Astrocyte (in vitro differentiated cells and primary cell): ENCODE measurements at places on chromosomes 2 and 18. TPM values are rescaled to one million over a fixed set of nuclear protein-coding genes. Genes with fewer than 3 reads are reported as not detected.

GRCh38 chr18:27921904-27922751 lies 254.8 kb downstream of the CDH2 start:
- peak; percentile 96 for DNase-seq

GEN1 gene
- 4.6 and 9.1 TPM in 2 replicates for total RNA-seq

GRCh38 chr2:239285071-239285931 lies 115.5 kb downstream of the HDAC4 start:
- peak; percentile 47 for DNase-seq

SETBP1 gene
- total RNA-seq, result 8.5 and 12.4 TPM in 2 replicates

KCNE4 gene
- total RNA-seq, result 0.27 and 0.34 TPM in 2 replicates

EVX2 gene
- not detected in 2 replicates for total RNA-seq

PPP3R1 gene
- total RNA-seq, result 78.1 and 80.6 TPM in 2 replicates

DNA sequence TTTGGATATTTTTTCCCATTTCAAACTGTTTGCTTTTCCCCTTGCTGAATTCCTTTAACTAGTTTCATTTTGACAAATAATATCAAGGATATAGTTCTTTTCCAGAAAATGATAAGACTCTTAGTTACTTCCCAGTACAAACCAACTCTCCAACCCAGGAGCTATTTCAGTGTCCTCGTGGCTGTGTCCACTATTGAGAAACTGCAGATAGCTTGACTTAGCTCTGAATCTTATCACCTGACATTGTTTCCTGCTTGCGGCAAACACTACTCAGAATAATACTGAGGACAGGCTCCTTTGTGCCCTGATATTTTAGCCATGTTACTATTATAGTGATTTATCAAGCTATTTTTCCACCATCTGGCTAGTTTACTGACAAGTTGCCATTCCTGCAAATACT lies 74.6 kb downstream of the KLF7 start:
- no peak for DNase-seq

GRCh38 chr18:904218-905090 lies at the start of gene ADCYAP1:
Gene ADCYAP1, plus strand, starts transcription at chr18:904871. Its CDS starts 516 bp downstream, at chr18:905387.
- no peak for DNase-seq

GRCh38 chr2:219474285-219475060 lies 24.2 kb upstream of the GMPPA start:
- no peak for DNase-seq

- no peak for DNase-seq
These were observed 593.6 kb downstream of the TMX3 start for GRCh38 chr18:68121308-68121707.

DNA sequence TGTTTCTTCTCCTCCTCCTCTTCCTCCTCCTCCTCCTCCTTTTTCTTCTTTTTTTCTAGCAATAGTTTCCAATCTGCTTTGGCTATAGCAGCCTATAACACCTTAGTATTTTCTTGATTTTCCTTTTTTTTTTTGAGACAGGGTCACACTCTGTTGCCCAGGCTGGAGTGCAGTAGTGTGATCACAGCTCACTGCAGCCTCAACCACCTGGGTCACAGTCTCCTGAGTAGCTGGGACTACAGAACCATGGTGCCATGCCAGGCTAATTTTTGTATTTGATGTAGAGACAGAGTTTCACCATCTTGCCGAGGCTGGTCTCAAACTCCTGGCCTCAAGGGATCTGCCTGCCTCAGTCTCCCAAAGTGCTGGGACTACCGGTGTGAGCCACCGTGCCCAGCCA lies 10.7 kb upstream of the THNSL2 start:
- DNase-seq, result no peak

DNA sequence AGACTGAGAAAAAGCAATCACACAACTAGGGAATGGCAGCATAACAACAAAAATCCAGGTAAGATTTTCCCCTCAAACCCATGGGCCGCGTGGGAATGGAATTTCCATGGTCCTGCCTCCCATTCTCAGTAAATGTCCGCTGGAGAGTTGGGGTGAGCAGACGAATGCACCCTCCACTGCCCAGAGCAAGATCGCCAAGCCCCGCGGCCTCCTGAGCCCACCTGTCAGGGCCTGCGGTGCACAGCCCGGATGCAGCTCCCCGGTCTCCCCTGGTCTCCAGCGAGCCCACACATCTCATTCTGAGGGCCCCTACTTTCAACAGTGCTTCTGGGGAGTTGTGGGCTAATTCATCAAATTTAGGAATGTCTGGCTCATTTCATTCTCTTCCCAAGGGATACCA lies 327.4 kb upstream of the HS6ST1 start:
- DNase-seq, result no peak

DNA sequence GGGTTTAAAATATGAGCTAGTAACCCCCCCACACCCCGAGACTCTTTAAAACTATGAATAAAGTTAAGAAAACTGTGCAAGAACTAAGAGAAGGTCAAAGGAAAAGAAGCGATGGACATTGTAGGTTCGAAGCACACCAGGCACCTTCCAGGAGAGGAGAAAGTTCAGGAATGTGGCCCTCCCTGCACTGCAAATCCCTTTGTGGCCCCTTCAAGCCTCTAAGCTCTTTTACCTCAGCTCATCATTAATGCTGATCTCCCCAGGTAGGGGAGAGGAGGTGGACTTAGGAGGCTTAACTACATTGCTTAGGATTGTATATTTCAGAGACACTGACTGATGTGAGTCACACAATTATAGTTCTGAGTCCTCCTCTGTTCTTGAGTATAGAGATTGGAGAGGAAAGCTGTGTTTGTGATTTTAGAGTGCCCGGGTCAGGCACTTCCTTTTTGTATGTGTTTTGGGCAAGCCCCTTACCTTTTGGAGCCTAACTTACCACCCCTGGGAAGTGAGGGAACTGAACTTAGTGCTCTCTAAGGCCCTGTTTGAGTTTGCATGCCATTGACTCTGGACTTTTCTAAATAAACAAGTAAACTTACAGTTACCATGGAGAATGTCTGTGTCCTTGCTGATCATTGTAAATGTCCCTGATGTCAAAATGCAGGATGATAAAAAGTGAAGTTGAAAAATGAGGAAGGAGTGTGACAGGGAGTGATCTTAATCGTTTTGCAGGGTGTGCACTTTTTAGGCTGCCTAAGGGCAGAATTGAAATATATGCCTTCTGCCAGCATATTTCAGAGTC lies 140.8 kb upstream of the ZEB2 start:
- DNase-seq, result peak; percentile 31

- no peak for DNase-seq
These were observed 496.9 kb upstream of the VRK2 start for GRCh38 chr2:57549642-57550102.

GCFC2 gene
- 10.7 and 12.3 TPM in 2 replicates for total RNA-seq

DNA sequence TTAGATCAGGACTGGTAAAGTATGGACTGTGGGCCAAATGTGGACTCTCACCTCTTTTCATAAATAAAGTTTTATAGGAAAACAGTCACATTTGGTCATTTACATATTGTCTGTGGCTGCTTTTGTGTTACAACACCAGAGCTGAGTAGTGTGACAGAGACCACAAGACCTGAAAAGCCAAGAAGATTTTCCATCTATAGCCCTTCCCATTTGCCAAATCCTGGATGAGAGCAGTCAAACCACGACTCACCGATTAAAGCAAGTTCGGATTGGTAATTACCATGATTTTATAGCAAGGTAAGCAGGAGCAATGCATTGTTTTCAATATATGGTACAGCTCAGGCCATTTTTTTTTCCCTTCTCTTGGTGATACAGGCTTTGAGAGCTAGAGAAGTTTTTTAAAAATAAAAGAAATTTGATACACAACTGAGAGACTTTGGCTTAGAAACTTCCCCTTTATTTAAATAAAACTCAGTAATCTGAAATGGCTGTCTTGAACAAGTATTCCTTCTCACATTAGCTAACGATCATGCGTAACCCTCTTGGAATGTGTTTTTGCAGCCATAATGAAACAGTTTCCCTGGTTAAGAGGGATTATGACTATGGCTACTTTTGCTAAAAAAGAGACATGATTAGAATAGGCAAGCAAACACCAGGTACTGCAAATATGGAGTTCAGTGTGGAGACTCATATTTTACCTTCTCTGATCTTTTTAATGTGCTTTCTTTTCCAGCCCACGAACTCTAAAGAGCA lies 9.5 kb upstream of the MALL start:
- peak; percentile 82 for DNase-seq

NT5C1B gene
- not detected in 2 replicates for total RNA-seq

GRCh38 chr2:66573416-66573815 lies 138.5 kb downstream of the MEIS1 start:
- DNase-seq, result no peak

GRCh38 chr2:135059577-135059976 lies 7.5 kb downstream of the RAB3GAP1 start:
- DNase-seq, result no peak

DNA sequence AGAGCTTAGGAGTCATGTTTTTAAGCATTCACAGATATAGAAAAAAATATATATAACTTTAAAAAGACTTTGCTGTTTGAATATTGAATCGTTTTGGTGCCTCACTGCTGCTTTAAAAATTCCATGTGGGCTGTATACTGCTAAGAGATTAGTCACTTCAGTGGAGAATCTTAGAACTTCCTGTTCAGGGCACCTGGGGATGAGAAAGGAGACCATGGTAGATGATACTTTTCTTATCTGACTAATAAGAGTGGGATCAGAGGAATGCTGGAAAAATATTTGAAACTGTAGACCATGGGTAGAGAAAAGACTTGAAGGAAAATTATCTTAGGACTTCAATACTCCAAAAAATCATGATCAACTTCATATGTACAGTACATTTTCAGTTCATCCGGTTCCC lies 442.2 kb upstream of the SETBP1 start:
- peak; percentile 36 for DNase-seq

GRCh38 chr2:157404363-157404762 lies 39.5 kb downstream of the CYTIP start:
- peak; percentile 2 for DNase-seq

- DNase-seq, result no peak
These were observed 43.9 kb downstream of the NCKAP1 start for GRCh38 chr2:182994228-182994912.

DNA sequence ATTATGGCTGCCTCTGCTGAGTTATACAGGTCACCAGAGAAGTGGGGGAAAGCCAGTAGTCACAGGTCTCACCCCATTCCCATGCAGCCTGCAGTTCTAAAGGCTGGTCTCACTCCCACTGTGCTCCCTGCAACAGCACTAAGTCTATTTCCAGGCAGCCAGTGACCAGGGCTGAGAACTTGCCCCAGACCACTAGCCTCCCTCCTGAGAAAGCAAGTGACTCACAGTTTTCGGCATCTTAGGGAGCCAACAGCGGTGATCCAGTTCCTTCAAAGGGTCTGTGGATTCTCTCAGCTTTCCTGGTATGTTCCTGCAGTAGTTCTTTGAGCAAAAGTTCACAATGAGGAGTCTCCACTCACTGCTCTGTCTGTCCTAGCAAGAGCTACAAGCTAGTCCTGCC lies 329.6 kb upstream of the MAP2 start:
- no peak for DNase-seq
